Eye (tissue), 1 donor: ENCODE measurements at places on chromosomes 3 and 15.

- DNase-seq: peak; percentile 67
Observed at GRCh38 chr3:48598323-48599076, 3.4 kb upstream of the COL7A1 start.

DNA sequence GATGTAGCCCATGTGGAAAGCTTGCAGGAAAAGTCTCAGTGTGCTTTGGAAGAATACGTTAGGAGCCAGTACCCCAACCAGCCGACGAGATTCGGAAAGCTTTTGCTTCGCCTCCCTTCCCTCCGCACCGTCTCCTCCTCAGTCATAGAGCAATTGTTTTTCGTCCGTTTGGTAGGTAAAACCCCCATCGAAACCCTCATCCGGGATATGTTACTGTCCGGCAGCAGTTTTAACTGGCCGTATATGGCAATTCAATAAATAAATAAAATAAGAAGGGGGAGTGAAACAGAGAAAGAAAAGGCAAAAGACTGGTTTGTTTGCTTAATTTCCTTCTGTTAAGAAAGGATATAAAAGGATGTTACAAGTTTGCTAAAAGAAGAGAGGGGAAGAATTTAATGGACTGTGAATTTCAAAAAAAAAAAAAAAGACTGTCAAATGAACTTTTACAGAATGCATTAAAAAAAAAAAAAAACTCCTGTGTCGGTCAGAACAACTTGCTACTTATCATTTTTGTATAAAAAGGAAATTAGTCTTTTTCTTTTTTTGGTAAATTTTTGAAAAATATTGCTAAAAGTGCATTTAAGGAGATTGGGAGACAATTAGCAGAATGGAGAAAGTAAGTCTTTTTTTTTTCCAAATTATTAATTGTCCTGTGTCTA lies 7.0 kb downstream of the NR2F2 start:
- DNase-seq: no peak

DNA sequence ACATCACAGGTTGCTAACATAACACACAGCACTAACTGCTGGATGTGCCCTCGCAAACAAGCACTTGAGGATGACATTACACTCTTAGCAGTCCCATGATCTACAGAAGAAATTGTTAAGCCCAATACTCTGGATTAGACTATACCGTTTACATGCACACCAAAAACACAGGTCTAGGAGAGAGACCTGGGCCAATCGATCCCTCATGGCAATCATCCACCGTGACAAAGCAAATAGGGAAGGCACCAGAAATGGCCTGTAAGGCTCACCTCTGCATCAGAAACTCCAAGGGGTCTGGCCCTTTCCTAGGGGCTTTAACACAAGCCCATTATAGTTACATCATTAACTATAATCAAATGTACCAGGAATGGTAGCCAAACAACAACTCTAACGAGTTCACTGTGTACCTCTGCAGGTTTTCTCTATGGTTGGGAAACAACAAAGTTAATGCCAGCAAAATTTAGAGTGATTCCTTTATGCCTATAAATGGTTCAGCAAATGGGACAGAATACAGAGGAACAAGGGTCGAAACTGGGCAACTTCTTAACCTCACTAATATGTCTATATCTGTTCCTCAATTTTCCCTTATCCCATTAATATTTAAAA lies 18.5 kb downstream of the TRANK1 start:
- no peak for DNase-seq

DNA sequence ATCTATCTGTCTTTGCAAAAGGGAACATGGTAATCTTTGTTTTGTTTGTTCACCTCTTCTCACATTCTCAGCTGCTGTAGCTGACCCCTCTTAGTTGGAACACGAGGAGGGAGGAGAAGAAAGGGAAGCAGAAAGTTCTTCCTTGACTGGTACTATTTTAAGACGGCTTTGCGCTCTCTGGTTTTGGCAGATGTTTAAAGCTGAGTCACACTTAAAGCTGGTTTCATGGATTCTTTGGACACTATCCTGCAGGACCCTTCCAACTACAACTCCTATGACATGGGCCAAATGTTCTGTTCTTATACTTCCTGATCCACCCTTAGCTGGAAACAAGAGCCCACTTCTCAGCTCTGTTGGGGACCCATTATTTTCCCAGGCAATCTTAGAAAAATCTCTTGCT lies 40.6 kb upstream of the FXR1 start:
- no peak for DNase-seq

GRCh38 chr3:10370429-10370828 lies 49.5 kb upstream of the SEC13 start:
- peak; percentile 52 for DNase-seq

DNA sequence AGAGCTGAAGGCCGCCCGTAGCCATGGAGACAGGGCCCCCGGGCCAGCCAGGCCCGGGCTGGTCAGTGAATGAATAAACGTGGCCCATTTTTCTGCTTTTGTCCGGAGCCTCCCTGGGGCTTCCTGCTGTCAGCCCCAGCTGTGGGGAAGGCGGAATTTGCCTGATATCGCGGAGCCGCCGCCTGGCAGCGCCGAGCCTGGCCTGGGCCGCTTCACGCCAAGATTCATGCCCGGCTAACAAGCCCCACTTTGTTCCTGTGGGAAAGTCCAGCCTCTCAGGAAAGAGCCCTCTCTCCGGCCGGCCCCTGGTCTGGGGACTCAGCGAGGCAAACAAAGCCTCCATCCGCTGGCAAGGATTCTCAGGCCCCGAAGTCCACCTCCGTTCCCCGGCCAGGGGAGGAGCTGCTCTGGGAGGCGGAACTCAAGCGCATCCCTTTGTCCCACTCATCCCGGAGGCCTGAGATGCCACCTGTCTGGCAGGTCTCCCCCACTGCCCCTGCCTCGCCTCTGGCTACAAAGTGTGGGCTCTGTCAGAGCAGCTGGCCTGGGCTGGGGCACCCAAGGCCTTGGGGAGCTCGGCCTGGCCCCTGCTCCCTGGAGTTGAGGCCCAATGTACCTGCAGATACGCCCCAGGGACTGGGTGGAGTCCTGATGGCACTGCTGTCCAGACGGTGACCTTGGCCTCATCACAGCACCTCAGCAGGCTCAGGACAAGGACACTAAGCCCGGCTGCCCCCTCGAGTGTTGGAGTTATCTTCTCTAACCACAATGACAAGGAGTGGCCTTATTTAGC lies 51.6 kb upstream of the SLC6A11 start:
- peak; percentile 79 for DNase-seq

DNA sequence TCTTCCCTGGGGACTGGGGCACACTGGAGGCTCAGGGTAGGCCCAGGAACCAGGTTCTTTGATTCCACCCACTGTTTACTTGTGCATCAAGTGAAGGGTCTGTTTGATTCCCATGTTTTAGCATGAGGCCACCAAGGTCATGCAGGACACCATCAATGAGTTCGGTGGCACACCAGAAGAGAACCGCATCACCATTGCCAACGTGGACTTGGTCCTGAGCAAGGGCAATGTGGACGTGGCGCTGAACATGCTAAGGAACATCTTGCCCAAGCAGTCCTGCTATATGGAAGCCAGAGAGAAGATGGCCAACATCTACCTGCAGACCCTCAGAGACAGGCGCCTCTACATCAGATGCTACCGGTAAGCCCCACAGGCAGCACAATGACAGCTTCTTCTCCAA lies 21.5 kb downstream of the TTC21A start:
- no peak for DNase-seq

DNA sequence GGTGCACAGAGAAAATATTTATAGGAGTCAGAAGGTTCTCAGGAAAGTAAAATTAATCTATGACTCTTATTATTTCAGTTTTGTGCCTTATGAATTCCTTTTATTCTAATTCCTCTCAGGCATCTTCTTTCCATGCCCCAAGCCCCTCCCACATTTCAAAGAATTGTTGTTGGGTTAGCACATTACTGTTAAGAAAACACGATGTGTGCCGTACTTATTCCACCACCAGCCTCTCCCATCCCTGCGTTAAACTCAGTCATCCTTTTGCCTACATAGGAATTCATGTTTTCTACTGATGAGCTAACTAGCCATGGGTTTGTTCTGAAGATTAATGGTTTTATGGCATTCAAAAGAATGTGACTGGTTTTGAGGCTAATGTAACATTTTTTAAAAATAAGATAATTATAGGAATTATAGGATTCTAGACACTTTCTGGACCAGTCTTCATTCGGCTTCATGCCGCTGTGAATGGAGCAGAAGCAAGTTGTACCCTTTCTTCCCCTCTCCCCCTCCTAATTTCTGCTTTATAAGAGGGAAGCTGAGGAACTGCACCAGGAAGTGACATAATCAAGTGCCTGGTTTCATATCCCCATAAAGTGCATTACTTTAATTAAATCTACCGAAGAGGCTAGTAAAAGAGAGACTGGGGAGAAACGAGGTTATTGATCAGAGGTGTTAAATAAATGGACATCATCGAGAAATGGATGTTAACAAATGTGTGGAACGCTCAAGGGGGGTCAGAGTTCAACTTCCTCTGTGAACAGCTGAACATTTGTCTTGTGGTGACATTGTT lies 12.3 kb upstream of the MB21D2 start:
- DNase-seq: no peak
